ENCODE measurements at places on chromosomes 2 and 18.

GRCh38 chr2:69030800-69031428 is 17.9 kb downstream of the ANTXR1 start:
- DNase-seq: no peak

DNA sequence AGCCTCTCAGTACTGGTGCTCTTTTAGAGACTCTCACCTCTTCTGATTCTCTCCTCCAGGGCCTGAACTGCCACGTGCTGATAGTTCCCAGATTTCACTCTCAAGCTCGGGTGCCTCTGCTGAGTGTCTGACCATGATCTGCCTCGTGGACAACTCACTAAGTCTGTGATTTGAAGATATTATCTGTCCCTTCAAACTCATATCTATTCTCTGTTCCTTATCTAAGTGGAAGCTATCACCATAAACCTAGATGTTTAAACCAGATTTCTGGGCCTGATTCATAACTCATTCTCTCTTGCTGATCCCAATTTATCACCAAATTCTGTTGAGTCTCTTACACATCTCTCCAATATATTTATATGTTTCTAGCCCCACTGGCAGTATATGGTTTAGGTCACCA is 29.9 kb upstream of the KIDINS220 start:
- DNase-seq: no peak

DNA sequence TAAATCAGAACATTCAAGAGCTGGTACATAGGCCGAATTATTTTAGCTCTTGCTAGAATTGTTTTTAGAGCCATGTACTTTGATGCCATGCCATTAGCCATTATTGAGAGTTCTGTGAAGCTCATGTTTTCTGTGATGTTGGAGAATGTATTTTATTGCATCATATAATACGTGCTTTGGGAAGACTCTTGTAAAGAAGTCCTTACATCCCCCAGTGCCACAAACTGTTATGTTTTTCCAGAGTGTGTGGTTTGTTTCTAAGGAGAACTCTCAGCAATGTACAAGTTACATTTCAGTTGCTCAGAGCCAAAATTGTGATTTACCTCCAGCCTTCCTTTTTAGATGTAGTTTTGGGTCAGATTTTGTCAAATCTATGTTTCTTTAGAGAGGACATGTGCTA is 148.6 kb downstream of the HAUS1 start:
- DNase-seq: no peak

- DNase-seq: no peak
Measured at GRCh38 chr18:76219023-76219422, 276.0 kb downstream of the ZNF516 start.

GRCh38 chr18:76051396-76052226 is 443.4 kb downstream of the ZNF516 start:
- no peak for DNase-seq

DNA sequence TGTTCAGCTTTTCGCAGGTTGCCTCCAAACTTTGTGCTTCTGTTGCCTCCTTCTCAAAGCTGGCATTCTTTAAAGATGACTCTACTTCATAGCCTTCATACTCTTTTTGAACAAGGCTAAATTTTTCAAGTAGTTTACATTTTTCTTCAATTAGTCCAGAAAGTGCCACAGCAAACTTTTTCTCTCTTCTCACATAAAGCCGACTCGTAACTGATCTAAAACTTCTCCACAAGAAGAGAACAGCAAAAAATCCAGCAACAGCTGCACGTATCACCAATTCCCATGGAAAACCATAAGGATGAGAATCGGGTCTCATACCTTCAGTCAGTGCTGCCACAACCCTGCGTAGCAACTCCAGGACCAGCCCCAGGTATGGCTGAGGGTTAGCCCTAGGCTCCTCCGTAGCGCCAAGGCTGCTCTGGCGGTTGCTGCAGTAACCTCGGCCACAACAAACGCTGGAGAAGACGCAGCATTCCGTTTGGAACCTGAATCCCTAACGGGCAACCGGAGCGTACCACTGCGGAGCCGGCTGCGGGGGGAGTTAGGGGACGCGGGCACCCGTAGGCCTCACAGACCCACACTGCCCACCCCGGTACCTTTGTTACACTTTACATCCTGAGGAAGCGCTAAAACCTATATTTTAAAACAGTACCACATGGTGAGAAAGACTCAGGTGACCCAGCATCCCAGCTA is at the start of gene CTAGE1:
Gene CTAGE1, minus strand, starts transcription at position 420 of the 693 bp plus-strand sequence. Its CDS starts 104 bp downstream, at position 316.
- DNase-seq: peak; percentile 76

DNA sequence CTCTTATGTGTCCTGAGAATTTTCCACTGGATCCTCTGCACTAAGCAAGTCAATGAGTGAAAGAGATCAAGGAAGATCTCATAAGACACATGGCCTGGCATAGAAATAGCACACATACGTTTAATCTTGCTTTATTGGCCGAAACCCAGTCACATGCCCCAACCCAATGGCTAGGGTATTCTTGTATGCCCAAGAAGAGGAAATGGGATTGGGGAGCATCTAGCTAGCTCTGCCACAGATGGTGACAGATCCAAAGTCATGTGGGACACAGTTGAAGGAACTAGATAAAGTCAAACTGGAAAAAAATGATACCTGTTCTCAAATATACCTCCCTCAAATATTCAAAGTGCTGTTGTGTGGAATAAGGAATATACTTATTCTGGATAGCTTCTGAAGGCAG is 74.7 kb downstream of the CD28 start:
- DNase-seq: no peak

- peak; percentile 59 for DNase-seq
Measured at GRCh38 chr2:105344704-105345345, 7.5 kb downstream of the C2orf49 start.

GRCh38 chr2:232869138-232870017 is 686 bp upstream of the SNORC start:
- no peak for DNase-seq

DNA sequence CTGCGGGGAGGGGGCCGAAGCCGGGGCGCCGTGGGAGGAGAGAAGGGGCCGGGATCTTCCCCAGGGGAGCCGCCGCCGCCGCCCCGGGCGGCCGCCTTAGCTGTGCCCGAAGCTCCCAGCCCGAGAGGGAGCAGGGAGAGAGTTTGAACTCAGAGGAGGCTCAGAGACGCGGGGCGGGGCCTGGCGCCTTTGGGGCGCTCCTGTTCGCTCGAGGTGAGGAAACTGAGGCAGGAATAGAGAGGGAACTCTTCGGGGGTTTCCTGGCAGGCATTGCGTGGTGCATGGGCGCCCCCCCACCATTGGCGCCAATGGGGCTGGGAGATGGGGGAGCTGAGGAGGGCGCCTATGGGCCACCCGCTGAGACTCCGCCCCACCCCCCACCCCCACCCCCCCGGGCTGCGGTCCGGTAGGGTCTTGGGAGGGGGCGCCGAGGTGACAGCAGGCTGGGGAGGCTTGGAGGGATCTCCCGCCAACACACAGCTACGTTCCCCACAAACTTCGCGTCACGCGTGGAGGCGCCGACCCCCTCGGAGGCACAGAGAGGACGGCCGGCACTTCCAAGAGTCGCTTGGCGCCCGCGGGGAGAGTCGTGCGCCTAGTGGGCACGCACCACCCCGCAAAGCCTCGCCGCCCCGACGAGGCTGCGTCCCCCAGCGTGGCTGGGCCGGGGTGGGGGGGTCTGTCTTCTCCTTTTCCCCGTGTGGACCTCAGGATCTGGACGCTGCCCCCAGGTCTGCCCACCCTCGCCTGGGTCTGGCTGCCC is 680 bp downstream of the CTDSP1 start:
- peak; percentile 36 for DNase-seq

DNA sequence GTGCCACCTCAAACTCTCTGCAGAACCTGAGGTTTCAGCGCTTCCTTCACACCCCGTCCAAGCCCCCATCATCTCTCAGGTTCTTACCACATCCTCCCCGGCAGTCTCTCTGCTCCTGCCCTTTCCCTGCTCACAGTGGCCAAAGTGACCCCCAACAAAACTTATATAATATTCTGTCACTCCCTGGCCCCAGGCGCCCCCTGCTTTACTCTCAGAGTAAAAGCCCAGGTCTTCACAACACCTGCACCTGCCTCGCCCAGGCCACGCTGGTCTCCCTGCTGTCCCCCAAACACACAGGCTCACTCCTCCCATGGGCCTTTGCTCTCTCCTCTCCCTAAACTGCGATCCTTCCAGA is 6.4 kb downstream of the ITGB1BP1 start:
- DNase-seq: no peak

DNA sequence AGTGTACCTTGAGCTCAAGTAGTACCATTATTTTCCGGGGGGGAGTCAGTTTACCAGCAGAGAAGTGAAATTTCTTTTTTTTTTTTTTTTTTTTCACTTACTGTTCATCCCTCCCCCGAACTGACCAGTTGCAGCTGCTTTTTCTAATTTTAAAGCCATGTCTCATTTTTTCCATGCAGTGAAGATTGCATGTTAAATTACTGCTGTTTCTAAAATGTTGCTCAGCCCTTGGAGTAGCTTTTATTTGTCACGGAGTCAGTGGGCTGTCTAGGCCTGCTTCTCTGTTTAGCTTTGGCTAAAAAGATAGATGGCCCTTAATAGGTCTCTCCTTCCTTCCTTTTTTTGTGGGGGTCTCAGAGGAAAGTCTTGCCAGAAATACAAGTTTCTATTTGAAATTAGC is 70.2 kb downstream of the NGEF start:
- DNase-seq: no peak

DNA sequence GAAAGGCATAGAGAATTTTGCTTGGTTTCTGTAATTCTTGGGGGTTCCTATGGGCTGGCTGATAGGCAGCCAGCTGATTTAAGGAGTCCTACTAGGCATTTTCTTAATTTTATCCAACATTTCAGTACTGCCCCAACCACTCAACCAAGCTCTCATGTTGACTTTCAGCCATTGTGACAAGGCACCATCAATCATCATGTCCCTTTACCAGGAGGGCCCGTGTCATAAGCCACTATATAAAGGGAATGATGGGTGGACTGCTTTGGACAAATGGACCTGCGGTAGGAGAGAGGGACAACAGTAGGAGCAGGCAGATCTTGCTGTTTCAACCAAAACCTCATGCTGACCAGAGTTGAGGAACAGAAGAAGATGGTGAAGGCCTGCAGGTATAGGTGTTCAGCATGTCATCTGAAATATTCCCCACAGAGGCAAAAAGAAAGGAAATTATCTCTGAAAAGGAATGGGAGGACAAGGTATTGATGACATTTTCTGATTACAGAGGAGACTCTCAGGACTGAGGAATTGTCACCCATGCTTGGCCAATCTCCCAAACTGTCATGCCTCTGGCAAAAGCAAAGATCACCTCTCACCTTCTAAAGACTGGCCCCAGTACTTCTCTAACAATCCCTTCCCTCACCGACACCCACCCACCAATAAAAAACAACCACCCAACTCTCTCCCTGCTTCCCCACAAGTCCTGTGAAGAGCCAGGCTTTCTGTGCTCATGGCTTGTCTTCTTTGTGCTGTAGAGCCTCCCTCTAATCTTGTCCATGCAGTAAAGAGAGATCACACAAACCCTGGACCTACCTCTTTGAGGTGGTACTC is 10.9 kb upstream of the TNP1 start:
- no peak for DNase-seq

- no peak for DNase-seq
Measured at GRCh38 chr2:205582366-205582765, 99.9 kb upstream of the NRP2 start.

DNA sequence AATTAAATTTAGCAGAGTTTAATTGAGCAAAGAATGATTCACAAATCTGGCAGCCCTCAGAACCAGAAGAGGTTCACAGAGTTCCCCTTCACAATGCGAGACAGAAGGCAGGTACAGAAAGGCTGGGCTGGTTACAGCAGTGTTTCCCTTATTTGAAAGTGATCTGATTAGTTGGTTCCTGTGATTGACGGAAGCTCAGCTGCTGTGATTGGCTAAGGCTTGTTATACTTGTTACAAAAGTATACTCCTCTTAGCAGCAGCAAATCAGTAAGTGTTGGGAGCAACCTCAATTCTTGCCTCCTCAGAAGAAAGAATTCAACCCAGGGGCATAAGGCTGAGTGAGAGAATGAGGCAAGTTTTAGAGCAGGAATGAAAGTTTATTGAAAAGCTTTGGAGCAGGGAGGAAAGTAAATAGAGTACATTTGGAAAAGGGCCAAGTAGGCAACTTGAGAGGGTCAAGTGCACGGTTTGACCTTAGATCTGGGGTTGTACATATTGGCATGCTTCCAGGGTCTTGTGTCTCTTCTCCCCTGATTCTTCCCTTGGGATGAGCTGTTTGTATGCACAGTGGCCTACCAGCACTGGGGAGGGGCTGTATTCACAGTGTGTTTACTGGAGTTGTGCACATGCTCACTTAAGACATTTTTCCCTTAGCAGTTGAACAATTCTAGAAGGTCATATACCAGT is 431.8 kb upstream of the RAB12 start:
- DNase-seq: no peak

DNA sequence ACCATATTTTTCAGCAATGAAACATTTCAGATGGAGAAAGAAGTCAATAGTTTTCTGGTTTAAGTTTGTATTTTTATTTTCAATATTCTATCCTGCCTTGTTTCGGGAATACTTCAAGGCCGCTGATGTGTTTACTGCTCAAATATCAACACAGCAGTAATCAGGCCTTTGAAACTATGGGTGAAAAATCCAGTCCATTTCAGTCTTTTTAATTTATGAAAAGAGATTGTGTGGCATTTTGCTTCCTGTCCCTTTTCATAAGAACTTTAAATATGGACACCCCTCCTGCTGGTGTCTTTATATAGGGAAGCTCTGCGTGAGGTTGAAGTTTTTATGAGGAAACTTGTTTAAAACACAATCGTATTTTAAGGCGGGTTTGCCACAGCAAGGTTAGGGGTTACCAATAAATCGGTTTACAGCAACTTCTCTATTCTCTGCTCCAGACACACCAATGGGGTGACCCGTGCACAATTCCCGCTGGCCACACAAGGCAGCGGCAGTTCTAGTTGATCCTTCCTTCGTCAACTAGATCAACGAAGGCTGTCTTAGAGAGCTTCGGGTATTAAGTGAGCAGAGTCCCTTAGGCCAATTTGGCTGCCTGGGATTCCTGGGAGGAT is 1.2 kb upstream of the TANC1 start:
- no peak for DNase-seq

- DNase-seq: no peak
Measured at GRCh38 chr2:143422681-143423080, 293.5 kb downstream of the ARHGAP15 start.

DNA sequence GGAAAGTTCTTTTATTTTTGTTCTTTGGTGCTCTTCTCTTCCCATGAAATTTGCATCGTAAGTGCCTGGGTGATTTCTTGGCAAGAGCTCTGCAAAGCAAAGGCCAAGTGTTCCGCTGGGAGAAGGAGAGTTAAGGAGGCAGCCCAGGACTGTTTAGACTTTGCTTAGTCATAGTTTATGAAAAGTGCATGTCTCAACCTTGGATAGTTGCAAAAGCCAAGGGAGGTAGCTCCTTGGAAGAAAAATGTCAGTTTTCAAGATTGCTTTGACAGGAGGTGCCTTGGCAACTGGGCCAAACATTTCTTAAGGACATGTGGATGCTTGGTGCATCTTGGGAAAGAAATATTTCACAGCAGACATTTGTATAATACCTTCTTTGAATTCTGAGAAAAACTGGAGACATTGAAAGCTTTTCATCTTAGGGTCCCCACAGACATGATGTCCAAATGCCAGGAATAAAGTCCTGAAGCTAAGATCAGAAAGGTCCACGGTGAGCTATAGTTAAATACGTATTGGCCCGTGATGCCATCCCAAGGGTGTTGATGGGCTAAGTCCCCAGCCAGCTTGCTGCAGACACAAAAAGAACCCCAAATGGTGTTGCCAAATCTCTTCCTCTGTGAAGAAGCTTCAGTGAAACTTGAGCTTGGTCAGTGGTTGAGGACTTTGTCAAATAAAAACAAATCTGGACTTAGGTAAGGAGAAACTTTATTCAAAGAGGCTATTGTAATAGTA is 96.3 kb upstream of the THUMPD2 start:
- DNase-seq: peak; percentile 73
